ENCODE measurements at places on chromosomes 4 and X.

- DNase-seq: no peak
These were observed 15.2 kb downstream of the RGS12 start for GRCh38 chr4:3307891-3308575.

- no peak for DNase-seq
These were observed 137.2 kb downstream of the FNIP2 start for GRCh38 chr4:158906073-158906472.

- DNase-seq: no peak
These were observed 175.8 kb upstream of the TECRL start for GRCh38 chr4:64584981-64585557.

GRCh38 chrX:50067435-50068284, 133.1 kb downstream of the AKAP4 start:
- peak; percentile 12 for DNase-seq

DNA sequence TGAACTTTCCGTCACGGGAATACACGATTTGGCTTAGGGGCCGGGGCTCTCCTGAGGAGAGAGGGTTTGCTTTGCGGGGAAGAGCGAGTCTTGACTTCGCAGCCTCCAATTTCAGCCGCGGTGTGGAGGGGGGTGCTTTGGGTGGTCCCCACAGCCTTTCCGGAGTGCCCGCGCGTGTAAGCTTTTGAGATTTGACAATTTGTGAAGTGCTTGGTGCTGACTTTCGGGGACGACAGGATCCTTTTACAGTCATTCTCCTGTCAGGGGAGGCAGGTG, 355 bp downstream of the SCML1 start:
- no peak for DNase-seq
